Fibroblast of villous mesenchyme (primary cell): ENCODE measurements at places on chromosomes 16 and 17.

DNA sequence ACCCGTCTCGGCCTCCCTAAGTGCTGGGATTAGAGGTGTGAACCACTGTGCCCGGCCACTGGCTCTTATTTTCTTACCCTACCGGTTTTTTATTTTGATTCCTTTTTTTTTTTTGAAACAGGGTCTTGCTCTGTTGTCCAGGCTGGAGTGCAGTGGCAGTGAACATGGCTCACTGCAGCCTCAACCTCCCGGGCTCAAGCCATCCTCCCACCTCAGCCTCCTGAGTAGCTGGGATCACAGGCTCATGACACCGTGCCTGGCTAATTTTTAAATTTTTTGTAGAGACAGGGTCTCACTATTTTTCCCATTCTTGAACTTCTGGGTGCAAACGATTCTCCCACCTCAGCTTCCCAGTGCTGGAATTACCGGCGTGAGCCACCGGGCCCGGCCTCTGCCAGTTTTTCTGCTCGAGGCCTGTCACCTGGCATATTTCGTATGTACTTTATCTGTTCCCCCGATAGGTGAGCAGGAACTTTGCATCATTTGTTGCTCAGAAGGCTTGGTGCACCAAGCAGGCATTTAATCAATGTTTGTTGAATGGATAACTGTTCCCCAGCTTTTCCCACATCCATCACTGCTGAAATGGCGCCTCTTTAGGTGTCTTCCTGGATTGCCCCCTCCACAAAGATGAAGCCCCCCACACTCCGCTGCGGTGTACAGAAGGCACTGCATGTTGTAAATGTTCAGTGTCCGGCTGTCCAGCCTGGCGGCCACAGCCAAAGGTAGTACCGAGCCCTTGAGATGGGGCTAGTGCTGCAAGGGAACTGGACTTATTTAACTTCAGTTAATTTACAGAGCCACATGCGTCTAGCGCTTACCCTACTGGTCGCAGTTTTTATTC, 858 bp upstream of the TELO2 start:
- no peak for DNase-seq

DNA sequence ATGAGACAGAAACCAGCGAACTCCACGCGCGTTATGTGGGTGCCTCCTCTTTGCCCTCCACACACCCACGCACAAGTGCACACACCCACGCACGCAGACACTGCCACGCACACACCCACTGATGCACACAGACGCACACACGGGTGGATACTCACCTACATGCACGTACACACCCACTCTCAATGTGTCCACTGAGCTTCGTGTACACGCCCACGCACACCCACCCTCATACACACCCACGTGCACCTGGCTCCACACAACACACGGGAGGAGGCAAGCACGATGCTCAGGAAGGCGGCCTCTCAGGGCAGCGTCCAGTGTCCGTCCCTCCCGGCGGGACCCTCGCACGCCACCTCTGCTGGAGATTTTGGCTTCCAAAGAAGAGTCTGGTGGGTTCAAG, 4.2 kb downstream of the RFNG start:
- no peak for DNase-seq

DNA sequence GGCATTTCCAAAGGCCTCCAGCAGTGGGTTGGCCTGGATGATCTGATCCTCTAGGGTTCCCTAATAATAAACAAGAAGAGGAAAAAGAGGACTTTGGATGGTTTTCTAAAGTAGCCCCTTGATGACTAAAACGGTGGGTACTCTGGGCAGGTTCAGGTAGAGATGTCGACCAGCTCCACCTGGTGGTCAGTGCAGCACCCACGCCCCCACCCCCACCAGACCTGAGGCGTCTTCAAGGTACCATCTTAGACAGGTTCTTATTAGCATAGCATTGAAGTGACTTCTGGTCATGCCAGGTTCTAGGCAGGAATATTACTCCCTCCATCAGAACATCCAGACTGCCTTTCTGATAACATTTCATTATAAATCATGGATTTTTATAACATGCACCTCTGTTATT, 15.0 kb downstream of the MYH13 start:
- no peak for DNase-seq

GRCh38 chr16:515175-515938, 12.2 kb upstream of the CAPN15 start:
- no peak for DNase-seq

- DNase-seq, result no peak
Observed at GRCh38 chr16:81313701-81314602, 810 bp upstream of the GAN start.
